PC-9 (cell line): ENCODE measurements at places on chromosomes 5 and 9. TPM values are rescaled to one million over a fixed set of nuclear protein-coding genes. Genes with fewer than 3 reads are reported as not detected.
A peak's percentile ranks its signal among the peaks of the same experiment; 100 is the strongest.

NELFB gene
- total RNA-seq, result 94.2 and 103 TPM in 2 replicates

IL4 gene
- not detected in 2 replicates for total RNA-seq

ZNF454 gene
- total RNA-seq, result not detected in 2 replicates

DNA sequence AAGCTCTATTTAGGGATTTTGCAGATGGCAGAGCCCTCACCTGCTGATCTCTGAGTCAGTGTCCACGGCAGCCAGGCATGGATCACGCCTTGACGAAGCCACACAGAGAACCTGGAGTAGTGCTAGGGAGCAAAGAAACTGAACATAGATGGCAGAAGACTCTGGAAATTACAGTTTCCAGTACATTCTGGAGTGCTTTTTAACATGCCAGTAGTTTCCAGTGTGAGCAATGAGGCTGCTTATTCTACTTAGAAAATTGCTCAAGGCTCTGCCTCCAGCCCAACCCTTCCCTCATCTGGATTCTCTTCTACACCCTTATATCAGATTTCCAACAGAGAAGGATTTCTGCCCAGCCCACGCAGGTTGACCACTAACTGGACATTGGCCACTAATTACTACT, 203.3 kb downstream of the ADAMTS12 start:
- H3K36me3 ChIP-seq, result 0 out of 2 replicates have a peak, but pooled peaks cover 8% of the 10 kb centered on the region
- no peak overlapping the region for H3K27ac ChIP-seq
- H3K4me3 ChIP-seq, result no peak overlapping the region
- no peaks in the 10 kb centered on the region for H3K4me1 ChIP-seq
- no peak for DNase-seq

- no peak overlapping the region for H3K27ac ChIP-seq
- no peak overlapping the region for H3K4me3 ChIP-seq
- H3K27me3 ChIP-seq, result no peaks in the 10 kb centered on the region
- H3K36me3 ChIP-seq, result no peaks in the 10 kb centered on the region
Observed at GRCh38 chr5:73116506-73116905, 3.9 kb upstream of the TMEM171 start.

- DNase-seq, result no peak
- no peak overlapping the region for H3K4me3 ChIP-seq
- no peaks in the 10 kb centered on the region for H3K4me1 ChIP-seq
- H3K36me3 ChIP-seq, result no peaks in the 10 kb centered on the region
- H3K27ac ChIP-seq, result no peak overlapping the region
Observed at GRCh38 chr9:132993511-132993939, 15.0 kb downstream of the GFI1B start.

DNA sequence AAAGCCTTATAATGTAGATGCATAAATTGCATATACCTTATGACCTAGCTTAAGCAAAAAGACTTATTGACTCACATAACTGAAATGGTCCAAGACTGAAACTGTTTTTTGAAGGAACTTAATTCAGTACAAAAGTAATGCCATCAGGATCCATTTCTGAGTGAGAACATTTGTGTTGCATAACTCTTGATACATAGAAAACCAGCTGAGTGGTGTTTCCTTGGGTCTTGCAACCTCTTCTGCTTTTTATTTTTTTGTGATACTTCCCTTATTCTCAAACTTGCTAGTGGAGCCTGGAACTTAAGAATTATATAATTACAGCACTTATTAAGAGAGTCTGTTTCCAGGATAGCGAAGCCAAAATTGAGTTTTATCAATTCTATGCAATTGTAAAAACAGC, 272.0 kb downstream of the MAN2A1 start:
- H3K27ac ChIP-seq, result no peak overlapping the region
- H3K4me1 ChIP-seq, result no peaks in the 10 kb centered on the region
- no peaks in the 10 kb centered on the region for H3K27me3 ChIP-seq
- H3K4me3 ChIP-seq, result no peak overlapping the region
- no peaks in the 10 kb centered on the region for H3K36me3 ChIP-seq
- no peak for DNase-seq

DNA sequence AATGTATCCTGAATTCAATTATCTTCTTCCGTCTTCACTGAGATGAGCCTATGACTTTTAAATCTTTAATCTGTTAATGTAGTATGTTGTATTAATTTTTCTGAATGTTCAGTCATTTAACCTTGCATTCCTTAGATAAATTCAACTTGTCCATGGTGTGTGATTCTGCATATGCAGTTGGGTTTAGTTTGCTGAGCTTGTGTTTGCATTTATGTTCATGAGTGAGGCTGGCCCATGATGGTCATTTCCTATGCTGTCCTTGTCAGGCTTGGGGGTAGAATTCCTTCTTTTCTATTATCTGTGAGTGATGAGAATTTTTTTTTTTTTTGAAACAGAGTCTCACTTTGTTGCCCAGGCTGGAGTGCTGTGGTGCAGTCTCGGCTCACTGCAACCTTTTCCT, 131.8 kb upstream of the COL5A1 start:
- H3K27me3 ChIP-seq, result peaks cover 37% of the 10 kb centered on the region
- H3K27ac ChIP-seq, result no peak overlapping the region
- H3K4me1 ChIP-seq, result no peaks in the 10 kb centered on the region
- no peak for DNase-seq
- no peak overlapping the region for H3K4me3 ChIP-seq

DNA sequence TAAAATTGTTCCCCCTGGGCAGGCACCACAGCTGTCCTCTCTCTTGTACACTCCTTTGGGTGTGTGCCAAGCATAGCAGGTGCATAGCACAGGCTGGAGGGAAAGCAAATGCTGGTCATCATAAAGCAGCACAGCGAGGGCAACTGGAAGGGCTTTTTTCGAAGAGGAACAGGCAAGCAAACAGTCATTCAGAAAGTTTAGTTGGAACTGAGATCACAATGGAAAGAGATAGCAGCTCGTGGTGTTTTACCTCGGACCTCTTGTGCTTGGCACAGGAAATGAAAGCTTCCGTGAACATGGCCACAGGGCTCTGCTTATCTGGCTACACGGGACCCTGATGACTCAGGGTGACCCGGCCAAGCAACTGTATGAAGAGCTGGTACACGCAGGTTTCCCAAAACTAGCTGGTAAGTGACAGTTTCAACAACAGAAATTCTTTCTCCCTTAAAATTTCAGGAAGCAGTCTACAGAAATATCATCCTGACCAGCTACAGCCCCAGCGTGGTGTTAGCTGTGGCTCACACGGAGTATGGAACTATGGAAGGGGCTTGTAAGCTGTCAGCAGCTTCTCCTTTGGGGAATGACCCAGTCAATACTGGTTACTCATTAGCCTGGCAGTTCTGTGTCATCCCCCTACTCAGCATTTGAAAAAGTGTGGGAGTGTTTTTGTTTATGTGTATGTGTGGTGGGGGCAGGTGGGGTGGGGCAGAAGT, 48.1 kb downstream of the POC5 start:
- H3K4me3 ChIP-seq, result peak overlapping the region; percentile 31; the same call in 1 of the 2 replicates
- peak; percentile 61 for DNase-seq
- H3K27me3 ChIP-seq, result no peaks in the 10 kb centered on the region
- peak overlapping the region; percentile 28; the same call in 1 of the 2 replicates for H3K27ac ChIP-seq

GRCh38 chr5:27708534-27708933, 670.1 kb upstream of the CDH9 start:
- no peak for DNase-seq
- no peaks in the 10 kb centered on the region for H3K36me3 ChIP-seq
- no peaks in the 10 kb centered on the region for H3K27me3 ChIP-seq
- H3K4me1 ChIP-seq, result no peaks in the 10 kb centered on the region
- H3K4me3 ChIP-seq, result no peak overlapping the region

DNA sequence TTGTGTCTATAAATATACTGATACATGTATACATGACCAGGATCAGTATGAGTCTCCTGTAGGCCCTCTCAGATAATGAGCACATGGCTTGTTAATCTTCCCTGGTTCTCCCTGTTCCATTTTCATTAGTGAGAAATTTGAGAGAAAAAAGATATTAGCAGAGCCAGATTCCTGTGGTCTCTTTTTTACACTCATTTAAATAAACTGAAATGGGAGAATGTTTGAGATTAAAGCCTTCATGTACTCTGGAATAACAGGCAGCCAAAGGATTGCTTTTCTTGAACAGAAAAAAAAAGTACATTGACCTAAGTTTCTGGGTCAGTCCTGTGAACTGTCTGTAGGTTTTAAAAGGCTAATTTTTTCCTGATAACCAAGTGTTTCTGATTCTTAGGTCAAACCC, 44.2 kb downstream of the PWWP2A start:
- DNase-seq, result no peak
- no peaks in the 10 kb centered on the region for H3K36me3 ChIP-seq
- H3K27ac ChIP-seq, result no peak overlapping the region
- no peak overlapping the region for H3K4me3 ChIP-seq
